KG1 (cell line): ENCODE measurements at places on chromosomes 2 and 18.

DNA sequence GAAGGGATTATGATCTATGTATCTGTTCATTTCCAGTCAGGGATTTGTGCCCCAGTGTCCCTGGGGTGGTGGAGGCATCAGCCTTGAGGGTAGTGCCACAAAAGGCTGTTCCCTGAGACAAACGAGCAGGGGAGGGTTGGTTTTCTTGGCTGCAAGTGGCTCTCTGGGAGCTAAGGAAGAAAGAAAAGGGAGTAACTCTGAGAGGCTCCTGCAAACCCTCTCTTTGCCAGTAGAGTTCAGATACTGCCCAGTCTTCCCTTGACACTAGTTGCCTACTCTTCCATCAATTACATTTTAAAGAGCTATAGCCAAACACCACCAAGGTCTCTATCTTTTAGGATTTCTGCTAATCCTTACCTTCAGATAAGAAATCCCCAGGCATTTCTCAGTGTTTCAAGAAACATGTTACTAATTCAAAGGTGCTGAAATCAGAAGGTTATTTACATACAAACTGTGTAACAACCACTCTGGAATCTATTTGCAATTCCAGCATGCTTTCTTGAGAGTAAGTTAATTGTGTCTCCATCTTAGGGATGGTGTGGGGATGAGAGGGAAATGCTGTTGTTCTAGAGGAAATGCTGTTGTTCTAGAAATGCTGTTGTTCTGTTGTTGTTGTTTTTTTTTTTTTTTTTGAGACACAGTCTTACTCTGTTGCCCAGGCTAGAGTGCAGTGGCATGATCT, 18.7 kb upstream of the KCTD1 start:
- DNase-seq, result no peak

GRCh38 chr2:129459200-129459876, 520.1 kb upstream of the RAB6C start:
- DNase-seq, result no peak

DNA sequence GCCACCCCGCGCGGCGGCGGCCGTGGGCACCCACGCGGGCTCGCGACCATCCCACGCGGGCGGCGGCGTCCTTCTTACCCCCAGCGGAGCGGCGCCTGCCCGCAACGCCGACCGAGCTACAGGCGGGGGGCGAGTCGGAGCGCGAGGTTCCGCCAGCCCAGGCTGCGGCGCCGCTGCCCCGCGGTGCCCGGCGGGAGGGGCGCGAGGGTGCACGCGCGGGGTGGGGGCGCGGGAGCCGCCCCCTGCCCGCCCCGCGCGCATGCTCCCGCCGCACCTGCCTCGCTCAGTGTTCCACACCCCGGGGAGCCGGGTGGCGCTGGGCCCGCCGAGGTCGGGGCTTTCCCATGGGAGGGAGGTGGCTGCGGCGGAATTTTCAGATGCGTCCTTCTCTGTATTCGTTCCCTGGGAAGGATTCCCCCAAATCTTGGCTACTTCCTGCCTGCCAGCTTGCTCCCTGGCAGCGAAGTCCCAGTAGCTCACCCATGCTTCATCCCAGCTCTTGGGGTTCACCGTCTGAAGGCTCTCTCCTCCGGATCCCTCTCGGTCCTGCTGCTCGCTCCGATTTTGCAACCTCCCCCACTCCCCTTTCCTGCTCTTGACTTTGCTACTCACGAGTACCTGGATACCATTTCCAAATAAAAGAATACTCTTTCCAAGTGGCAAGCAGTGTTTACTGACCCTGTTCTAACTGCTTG, at the start of gene L3MBTL4:
Gene L3MBTL4 (minus strand): TSS at position 189 of the 695 bp plus-strand sequence. CDS start 103,286 bp downstream, outside the sequence.
- no peak for DNase-seq

DNA sequence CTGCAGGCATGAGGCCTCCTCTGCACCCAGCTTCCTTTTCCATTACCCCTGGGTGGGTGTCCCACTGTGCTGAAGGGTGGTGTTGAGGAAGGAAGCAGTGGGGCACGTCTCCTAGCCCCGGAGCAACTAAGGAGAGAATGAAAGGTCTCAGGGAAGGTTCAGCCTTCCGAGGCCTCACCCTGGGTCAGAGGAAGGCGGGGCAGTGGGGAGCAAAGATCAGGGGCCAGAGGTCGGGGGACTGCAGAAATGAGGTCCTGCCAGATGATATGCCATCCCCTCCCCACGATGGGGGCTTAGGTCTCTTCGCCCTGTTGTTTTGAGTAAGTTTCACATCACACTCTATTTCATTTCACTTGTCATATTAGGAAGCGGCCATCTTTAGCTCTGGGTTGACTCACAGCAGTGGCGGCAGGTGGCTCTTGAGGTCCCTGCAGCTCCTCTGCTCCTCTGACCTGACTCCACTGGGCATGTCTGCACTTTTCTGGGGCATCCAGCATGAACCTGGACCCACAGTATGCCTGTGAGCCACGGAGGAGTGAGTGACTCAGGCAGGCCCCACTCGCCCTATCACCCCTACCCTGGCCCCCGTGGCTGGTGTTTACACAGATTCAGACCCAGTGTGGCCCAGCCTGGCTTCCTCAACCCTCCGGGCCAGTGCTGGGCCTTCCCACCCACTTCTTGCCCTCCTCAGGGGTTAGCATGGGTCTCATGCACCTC, 153.7 kb upstream of the SMAD2 start:
- DNase-seq, result no peak

GRCh38 chr2:135182190-135182589, 130.1 kb downstream of the RAB3GAP1 start:
- DNase-seq, result no peak

DNA sequence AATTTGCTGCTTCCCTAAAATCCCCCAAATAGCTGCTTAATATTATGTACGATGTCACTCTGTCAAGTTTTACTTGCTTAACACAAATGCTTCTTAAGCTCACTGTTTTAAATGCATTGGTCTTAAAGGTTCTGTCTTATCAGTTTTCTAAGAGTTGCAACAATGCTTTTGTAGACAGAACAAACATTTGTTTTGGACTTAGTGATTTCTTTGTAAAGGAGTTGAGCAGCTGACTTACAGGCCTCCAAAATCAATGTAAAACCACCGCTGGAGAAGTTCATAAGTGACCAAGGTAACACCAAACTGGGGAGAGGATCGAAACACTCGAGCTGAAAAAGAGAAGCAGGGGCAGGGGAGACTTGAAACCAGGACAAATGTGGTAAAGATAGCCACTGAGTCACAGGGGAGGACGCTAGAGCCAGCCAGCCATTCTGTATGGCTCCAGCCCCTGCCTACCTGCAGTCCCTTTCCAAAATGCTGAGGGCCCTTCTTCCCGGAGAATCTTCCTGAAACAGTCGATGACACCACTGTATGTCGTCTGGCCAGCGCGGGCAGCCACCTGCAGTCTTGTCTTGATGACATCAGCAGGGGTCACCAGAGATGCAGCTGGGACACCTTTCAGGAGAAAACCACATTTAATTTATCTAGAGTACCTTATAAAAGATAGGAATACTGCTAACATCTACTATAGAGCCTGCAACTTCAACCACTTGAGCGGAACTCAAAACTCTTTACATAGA, 100.2 kb downstream of the DYNC1I2 start:
- DNase-seq, result no peak

DNA sequence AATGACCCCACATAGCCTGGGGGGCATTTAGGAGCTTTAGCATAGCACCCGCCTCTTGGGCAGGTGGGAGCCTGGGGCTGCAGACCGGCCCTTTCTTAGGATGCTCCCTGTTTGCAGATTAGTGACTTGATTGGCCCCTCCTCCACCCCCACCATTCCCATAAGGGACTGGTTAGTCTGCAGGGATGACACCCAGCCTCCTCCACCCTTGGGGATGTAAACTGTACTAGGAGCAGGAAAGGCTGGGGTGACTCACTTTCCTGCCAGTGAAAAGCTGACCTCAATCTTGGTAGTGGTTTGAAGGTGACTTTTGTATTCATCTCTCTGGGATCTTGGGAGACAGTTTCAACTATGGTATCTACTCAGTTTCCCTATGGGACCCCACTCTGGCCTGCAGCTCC, 24.2 kb downstream of the CTIF start:
- DNase-seq, result no peak

DNA sequence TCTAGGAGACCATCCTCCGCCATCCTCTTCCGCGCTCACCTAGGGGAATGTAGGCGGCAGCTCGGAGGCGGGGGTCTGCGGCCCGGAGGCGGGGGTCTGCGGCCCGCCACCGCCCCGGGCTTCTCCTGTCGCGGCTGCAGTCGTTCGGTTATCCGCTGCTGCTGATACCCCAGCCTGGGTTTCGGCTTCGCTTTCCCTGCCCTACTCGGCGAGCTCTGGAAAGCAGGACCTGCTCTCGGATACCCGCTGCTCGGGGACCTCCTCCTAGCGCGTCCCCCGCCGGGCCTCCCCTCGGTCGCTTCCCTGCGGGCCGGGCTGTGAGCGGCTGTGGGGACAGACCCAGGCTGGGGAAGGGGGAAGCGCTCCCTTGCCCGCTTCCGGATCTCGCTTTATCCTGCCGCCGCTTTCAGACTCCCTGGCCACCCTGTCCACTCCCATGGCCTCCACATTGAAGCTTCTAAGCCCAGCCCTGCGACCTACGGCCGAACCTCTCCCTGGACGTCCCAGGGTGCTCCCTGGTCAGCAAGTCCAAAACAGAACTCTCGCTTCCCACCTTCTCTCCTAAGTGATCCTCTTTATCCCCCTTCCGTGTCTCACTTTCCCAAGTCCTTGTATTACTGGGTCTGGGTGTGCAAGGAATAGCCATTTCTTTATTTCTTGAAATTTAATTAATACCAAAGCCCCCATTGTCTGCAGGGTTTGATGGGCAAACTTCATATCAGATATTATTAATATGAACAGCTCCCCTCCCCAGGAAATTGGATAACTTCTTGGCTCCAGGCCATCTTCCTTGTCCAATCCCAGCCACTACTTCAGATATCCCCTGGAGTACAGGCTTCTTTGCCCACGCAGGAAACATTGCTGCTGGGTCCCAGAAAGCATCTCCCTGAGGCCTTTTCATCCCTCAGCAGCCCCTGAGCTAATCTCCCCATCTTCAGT, 769 bp downstream of the FKBP1B start:
- no peak for DNase-seq

GRCh38 chr2:43333656-43334144, 107.3 kb upstream of the ZFP36L2 start:
- no peak for DNase-seq

- no peak for DNase-seq
Observed at GRCh38 chr2:226791056-226791486, 8.5 kb downstream of the IRS1 start.

- DNase-seq, result no peak
Observed at GRCh38 chr2:191127235-191127634, 23.6 kb downstream of the STAT4 start.

- DNase-seq, result no peak
Observed at GRCh38 chr2:207567671-207568070, 37.9 kb downstream of the CREB1 start.

DNA sequence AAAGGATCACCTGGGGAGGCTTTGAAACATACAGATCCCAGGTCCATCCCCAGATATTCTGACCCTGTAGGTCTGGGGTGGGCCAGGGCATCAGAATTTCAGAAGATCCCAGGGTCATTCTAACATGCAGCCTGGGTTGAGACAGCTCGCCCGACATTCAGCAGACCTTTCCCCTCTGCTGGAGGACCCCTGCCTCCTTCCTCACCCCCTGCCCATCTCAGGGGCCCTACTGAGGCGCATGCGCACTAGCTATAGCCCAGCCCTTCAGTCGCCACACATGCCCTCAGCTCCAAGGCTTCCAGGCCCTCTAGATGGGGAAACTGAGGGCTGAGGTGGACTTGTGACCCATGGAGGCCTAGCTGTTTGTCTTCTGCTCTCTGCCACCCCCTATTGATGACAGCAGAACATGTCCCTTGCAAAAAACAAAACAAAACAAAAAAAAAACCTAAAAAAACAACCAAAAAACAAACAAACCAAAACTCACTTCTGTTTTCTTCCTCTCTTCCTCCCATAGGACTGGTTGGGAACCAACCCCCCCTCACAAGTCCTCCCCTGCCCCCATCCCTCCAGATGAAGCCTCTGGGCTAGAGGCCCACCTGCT, 91.3 kb downstream of the ZBTB7C start:
- DNase-seq, result no peak

- no peak for DNase-seq
Observed at GRCh38 chr2:176876493-176877103, 336.0 kb upstream of the HNRNPA3 start.

DNA sequence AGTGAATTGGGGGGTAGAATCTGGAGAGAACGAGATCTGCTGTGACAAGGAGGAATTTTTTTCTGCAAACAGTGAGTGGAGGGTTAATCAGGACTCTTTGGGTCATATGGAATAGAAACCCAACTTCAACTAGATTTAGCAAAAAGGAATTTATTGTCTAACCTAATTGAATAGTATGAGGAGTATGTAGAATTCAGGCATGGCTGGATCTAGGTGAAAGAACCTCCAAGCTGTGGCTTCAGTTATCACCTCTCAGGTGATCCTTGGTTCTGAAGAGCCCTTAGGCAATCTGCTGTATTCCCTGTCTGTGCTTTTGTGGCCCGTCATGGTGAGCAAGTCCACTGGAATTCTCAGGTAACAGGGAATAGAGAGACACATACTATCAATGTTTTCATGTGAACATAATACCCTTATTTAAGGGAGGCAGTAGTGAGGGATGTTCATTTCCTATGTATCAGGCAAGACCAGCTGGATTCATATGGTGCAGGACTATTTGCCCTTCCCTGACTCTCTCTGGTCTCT, 164.7 kb downstream of the ALPK2 start:
- DNase-seq, result no peak

DNA sequence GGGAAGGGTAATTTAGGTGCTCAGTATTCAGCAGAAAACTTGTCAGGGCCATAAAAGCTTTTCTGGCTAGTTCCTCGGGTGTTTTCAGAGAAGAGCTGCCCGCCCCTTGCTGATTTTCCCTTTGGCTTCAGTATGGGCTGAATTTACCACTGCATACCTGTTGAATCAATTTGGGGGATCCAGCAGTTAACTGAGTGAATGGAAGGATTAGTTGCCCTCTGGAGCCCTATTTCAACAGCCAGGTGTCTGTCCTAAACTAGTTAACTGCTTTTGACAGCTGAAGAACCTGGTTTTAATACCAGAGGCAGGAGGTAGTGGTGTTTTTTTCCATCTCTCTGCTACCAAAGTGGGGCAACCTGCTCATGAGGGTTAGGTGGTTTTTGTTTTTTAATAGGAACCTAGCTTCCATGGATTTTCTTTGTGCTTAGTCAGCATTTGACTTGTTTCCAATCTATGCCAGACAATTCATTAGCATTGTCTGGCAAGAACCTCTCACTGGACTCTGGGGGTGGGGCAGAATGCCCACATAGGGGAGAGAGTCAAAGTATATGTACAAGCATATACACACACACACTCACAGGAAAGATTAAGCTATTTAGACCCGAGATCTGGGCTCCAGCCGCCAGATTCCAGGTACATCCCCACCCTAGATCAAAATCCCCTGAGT, 166.5 kb upstream of the SIX3 start:
- DNase-seq, result no peak
